ENCODE measurements at places on chromosomes 1 and 21. TPM values are rescaled to one million over a fixed set of nuclear protein-coding genes. Genes with fewer than 3 reads are reported as not detected.

- peak; percentile 91 for DNase-seq
These were observed 2.8 kb upstream of the ZC3H12A start for GRCh38 chr1:37471345-37472231.

- no peak for DNase-seq
These were observed 466 bp downstream of the KRTAP11-1 start for GRCh38 chr21:30880914-30881313.

- peak; percentile 57 for DNase-seq
These were observed 169.3 kb downstream of the ST6GALNAC5 start for GRCh38 chr1:77036560-77036959.

GRCh38 chr1:27528818-27529703 is 39.1 kb upstream of the WASF2 start:
- DNase-seq = peak; percentile 73

SOD1 gene
- 260 TPM for polyA plus RNA-seq

Measured in hepatocyte (in vitro differentiated cells).